CD8-positive, alpha-beta memory T cell (primary cell): ENCODE measurements at places on chromosomes 1 and 21. TPM values are rescaled to one million over a fixed set of nuclear protein-coding genes. Genes with fewer than 3 reads are reported as not detected.

CHIA gene
- total RNA-seq, result not detected

SLC9C2 gene
- not detected for total RNA-seq

S100A2 gene
- 0.81 TPM for total RNA-seq

GRCh38 chr1:145758575-145758974 lies 39.3 kb downstream of the CD160 start:
- DNase-seq, result no peak

GRCh38 chr1:154938604-154939399 lies 2.3 kb upstream of the PMVK start:
- no peak for DNase-seq

DNA sequence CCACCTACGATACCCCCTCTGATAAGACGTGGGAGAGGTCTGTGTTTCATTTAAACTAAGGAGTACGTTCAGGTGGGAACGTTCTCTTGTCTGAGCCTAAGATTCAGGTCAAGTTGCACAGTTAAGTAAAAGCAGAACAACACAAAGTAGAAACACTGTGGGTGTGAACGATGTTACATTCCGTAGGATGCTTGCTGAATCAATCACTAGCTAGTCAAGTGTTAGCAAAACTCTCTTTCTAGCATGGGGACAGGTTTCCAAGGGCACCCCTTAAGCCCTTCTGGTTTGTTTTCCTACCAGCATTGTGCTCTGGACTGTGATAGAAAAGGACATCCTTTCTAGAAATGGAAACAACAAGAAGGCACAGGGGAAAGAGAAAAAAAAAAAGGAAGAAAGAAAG lies 13.3 kb downstream of the C1orf162 start:
- no peak for DNase-seq

GRCh38 chr1:205668951-205669340 lies 11.4 kb downstream of the SLC45A3 start:
- DNase-seq, result no peak

- no peak for DNase-seq
These were observed 8.7 kb downstream of the CAPN2 start for GRCh38 chr1:223720971-223721591.

DNA sequence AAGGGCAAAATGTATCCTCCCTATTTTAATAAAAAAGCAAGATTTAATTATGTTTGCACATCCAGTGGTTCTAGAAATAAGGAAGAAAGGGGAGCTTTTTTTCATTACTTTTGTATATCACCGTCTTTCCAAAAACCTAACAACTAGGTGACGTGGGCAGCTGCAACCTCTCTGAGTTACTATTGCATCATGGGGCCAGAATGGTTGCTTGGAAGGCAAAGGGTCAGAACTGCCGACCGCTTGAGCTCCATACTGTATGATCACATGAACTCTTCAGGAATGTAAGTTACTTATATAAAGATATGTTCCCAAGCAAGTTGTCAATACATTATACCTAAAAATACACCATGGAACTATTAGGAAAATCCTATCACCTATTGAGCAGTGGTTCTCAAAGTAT lies 85.6 kb upstream of the HIVEP3 start:
- no peak for DNase-seq
